ENCODE measurements at places on chromosomes 1 and 21.

DNA sequence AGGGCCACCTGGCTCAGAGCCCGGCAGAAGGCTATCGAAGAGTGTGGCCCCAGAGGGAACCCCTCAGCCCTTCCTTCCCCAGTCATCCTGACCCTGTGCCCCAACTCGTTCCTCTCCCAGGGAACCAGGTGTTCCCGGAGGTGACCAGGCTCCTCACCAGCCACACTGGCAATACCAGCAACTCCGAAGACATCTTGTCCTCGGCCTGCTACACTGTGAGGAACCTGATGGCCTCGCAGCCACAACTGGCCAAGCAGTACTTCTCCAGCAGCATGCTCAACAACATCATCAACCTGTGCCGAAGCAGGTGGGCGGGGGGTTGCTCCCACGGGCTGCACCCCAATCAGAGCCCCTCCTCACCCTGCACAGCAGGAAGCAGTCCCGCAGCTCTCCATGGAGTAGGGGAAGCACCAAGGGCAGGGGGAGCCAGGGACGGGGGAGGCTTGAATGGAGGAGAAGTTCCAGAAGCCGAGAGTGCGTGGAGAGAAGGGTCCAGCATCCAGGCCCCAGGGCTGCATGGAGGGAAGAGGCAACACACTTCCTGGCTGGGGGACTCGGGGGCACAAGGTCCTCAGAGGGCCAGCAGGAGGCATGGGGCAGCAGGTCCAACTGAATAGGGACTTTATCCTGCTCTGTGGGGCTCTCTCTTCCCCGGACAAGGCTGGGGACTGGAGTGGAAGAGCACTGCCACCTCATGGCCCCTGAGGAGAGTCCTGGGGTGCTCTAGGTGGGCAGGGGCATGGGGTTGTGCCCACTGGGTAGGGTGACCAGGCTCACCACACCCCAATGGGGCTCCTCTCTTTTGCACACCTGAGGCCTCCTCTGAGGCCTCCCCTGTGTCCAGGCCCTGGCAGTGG, 41.7 kb downstream of the PKP1 start:
- DNase-seq, result no peak

GRCh38 chr1:25695090-25695770, 78.6 kb downstream of the MAN1C1 start:
- DNase-seq, result no peak

GRCh38 chr1:201090541-201090940, 21.7 kb downstream of the CACNA1S start:
- DNase-seq, result no peak

DNA sequence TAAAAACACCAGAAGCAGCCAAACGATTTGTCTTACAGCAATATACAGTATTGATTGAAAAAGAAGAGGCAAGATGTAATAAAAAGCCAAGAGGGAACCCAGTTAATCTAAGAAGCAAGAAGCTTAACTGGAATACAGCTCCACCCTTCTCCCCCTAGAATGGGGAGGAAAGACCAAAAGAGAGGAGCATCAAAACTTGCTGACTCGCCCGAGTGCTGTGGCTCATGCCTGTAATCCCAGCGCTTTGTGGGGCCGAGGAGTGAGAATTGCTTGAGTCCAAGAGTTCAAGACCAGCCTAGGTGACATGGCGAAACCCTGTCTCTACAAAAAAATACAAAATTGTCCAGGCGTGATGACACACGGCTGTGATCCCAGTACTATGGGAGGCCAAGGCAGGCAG, 32.2 kb downstream of the BRWD1 start:
- no peak for DNase-seq

GRCh38 chr1:229714964-229715603, 89.0 kb downstream of the URB2 start:
- peak; percentile 3 for DNase-seq

- DNase-seq, result no peak
These were observed 67.4 kb upstream of the CASZ1 start for GRCh38 chr1:10863886-10864285.

DNA sequence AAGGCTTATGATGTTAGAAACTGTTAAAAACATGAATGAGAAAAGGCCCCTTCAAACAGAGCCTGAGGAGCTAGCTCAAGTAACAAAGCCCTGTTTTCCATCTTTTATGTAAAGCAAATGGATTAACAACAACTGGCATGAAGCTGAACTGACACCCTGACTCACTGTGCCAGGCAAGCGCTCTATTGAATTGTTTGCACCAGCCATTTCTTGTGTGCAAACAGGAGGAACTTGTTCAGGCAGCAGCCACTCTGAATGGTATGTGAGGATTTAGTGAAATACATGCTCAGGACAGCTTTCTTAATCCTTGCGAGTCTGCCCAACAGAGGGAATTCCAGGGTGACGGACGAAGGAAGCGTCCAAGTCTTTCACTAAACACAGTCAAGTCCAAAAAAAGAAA, 291.1 kb upstream of the ADGRL2 start:
- no peak for DNase-seq

Data from activated T-cell treated with anti-CD3 and anti-CD28 coated beads for 4 hours (primary cell).